ENCODE measurements at places on chromosomes 5 and 9.

GRCh38 chr9:80797101-80797829 lies 892.1 kb downstream of the TLE1 start:
- no peak for DNase-seq

- DNase-seq, result no peak
Measured at GRCh38 chr5:150557509-150557872, 49.6 kb downstream of the NDST1 start.

DNA sequence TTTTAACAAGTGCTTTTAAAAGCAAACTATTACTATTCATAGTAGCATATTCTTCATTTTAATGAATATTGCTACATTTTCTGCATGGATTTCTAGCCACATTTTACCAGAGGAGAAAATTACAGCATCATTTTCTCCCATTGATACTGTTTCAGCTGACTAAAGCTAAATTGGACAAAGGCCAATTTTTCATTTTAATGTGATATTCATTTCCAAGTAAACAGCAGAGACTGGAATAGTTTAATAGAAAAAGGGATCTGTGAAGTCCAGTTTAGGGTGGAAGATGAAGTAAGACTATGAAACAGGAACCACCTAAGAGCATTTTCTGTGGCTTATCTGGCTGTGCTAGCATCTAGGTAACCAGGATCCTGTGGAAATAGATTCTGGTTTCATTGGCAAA lies 128.1 kb downstream of the GIN1 start:
- DNase-seq, result no peak

GRCh38 chr5:79756076-79756475 lies 66.4 kb downstream of the CMYA5 start:
- DNase-seq, result no peak

DNA sequence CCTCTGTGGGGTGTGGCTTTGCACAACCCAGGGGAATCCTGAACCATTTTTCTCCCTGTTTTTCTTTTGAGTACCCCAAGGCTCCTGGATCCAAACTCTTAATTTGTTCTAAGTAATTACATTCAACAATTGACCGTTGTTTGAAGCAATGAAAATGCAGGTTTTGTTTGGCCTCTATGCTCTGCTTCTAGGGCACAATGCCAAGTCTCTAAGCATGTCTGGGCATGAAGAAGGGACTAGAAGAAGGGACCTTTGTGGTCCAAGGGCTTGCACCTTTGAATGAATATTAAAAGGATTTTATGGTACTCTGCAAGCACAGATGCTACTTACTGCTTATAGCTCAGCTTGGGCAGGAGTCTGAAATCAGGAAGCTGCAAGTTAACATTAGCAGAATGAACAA lies 6.6 kb upstream of the ENC1 start:
- peak; percentile 43 for DNase-seq

DNA sequence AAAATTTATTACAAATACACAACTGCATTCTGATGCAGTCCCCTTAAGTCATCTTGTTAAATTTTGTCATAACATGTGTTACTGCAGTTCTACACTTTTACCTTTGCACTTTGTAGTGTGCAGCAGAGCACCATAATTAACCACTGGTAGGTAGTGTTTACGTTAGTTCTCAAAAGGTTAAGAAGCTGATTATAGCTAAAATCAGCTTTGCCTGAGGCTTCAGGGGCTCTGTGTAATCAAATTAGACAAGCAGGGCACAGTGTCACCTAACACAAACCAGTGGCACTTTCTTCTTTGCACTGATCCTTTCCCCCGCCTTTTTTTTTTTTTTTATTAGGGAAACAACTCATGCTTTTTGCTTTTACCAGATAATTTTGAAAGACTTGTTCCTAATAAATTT lies 26.1 kb downstream of the POU5F2 start:
- DNase-seq, result no peak

DNA sequence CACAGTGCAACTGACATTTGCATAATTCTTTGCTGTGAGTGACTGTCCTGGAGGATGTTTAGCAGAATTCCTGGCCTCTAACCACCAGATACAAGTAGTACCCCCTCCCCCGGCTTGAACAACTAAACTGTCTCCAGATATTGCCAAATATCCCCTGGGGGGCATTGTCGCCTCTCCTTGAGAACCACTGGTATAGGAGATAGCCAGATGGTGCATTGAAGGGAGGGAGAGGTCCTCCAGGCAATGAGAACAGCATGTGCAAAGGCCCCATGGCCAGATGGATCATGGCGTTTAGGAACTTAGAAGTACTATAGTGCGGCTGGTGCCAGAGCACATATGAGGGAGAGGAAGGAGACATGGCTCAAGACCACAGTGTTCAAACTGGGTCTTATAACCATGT lies 18.9 kb upstream of the ORM1 start:
- no peak for DNase-seq

DNA sequence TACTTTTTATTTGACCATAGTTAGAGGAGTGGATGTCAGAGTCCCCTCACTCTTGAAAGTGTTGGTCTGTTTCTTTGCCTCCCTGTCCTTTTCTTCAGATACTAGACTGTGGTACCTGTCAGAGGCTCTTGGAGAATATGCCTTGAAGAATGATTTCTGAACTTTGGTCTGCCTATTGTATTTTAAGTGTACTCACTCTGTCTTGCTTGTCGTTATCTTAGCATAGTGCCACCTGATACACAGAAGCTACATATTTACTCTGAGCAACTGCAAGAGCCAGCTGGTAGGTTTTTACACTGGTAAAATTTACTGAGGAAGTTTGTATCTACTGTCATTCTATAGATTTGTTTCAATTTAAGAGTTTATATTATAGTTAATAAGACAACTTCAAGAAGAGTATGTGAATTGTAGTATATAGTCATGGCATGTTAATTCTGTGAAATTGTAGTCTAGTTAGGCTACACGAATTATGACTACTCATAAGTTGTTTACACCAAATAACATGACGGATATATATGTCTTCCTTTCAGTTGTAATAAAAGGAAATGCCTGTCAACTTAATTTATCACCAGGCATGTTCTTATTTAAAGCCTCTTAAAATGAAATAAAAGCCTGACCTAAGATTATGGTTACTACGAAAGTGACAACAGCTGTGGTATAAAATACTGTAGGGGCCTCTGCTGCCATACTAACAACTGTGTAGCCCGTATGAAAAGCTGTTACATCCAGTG lies 201.7 kb downstream of the KDM4C start:
- no peak for DNase-seq

- no peak for DNase-seq
Measured at GRCh38 chr5:148425808-148426207, 42.0 kb downstream of the FBXO38 start.

GRCh38 chr5:137091472-137091871 lies 407.7 kb downstream of the SPOCK1 start:
- DNase-seq, result peak; percentile 68

GRCh38 chr5:178564397-178564796 lies 25.8 kb downstream of the COL23A1 start:
- DNase-seq, result no peak

DNA sequence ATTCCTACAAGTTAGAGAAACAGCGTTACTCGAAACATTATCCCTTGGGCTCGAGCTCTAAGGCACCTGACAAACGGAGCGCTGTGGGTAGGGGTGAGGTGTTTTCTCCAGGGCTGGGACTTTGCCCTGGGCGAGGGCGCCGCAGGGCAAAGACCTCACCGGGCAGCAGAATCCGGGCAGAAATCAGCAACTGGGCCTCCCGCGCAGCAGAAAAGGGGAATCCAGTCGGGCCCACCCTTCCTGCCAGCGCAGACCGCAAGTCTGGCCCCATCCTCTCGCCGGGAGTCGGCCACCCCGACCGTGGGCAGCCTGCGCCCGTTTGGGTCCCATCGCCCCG lies 430 bp upstream of the MSH3 start:
- peak; percentile 25 for DNase-seq

- DNase-seq, result no peak
Measured at GRCh38 chr9:78261403-78262001, 25.6 kb downstream of the CEP78 start.

GRCh38 chr5:15885156-15885555 lies 294.4 kb downstream of the MARCHF11 start:
- no peak for DNase-seq

GRCh38 chr9:108662956-108663355 lies 192.8 kb downstream of the ACTL7B start:
- no peak for DNase-seq

DNA sequence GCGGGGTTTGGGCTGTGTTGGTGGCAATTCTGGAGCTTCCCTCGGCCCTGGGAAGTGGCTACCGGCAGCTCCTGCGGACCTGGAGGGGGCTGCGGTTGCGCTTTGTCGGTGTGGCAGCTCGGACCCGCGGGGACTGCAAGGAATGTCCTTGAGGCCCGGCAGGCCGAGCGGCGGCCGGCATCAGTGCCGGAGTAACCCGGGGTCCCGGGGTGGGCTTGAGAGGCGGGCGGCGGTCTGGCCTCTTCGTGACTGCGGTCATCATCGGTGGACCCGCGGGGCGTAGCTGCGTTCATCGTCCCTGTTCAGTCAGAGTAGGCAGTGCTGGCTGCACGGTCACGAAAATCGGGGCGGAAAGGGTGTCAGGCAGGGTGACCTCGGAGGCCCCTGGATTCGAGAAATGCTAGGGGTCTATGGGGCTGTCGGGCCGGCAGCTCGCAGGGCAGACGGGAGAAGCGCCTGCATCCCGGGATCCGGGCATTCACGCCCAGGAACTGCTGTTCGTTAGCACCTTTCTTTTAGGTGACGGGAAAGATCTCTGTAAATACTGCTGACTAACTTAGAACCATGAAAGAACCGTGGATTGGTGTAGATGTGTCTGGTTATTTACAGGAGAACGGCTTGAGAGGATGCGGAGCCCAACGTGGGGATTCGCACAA lies 474 bp downstream of the HMGCR start:
- DNase-seq, result no peak

DNA sequence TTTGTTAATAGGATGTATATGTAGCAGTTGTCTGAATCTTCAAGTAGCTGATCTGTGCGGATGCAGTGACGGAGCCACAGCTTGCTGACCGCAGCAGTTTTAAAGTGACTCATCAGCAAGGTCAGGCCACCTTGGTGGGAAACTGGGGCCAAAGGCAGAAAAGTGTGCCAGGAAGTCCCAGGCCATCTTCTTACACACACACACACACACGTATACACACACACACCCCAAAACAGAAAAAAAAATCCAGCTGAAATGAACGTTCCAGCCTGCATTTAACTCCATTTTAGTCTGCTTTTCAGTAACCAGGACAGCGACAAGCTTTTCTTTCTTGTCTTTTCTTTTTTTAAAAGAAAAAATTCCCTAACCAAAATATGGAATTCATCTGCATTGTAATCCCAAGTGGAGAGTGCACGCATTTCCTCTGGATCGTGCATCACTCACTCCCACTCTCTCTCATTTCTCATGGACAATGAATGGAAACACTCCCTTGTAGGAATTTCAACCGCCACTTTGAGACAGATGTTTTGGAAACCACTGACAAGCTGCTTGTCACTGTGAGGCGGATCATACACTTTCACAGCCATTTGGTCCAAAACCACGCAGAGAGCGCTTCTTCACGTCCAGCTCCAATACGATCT lies 103.9 kb downstream of the LHFPL2 start:
- no peak for DNase-seq

GRCh38 chr5:56837381-56837780 lies 22.0 kb downstream of the MAP3K1 start:
- no peak for DNase-seq

GRCh38 chr5:9140711-9141110 lies 405.2 kb downstream of the SEMA5A start:
- DNase-seq, result no peak

DNA sequence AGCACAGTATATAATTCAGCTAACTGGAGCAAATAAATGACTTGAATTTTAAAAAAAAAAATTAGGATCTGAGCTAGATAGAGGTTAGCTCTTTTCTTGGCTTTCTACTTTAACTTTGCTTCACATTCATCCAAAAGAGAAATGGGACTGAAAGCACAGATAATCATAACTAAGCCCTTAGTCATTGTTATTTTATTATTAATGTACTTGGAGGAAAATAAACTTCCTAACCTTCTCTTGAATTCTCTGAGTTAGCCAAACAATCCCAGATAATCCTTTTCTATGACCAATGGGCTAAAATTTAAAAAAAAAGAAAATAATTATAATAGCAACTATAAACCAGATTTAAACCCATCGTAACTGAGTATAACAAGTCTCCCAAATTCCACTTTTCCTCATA lies 57.6 kb upstream of the RASA1 start:
- DNase-seq, result no peak

DNA sequence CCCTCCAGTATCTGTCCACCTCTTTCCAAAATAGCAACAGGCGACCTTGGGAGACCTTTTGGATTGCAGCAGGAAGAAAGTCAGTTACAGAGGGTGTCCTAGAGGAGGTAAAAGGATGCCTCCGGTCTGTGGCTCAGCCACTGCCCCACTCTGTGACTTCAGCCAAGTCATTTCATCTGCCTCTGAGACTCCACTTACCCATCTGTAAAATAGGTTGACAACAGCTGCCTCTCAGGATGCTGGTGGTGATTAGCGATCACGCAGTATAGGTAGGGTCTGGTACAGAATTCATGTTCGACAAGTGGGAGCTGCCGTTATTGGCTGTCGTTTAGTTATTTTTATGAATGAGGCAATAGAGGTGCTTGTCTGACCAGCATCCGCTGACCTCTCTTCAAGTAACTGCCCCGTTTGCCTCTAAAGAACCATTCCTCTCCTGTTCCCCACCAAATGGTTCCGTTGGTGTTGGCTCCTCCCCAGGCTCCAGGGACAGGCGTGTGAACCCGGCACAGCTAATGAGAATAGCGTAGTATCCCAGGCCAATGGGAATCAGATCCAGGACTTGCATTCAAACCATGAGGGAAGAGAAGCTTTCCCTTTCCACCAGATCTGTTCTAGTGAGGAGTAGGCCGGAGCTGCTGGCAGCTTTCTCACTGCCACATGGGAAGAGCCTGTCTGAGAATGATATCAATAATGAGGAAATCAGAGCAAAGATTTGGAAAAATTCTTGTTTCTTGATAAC lies 64.1 kb downstream of the SMIM23 start:
- DNase-seq, result no peak

GRCh38 chr9:134699343-134699740 lies 57.7 kb downstream of the COL5A1 start:
- no peak for DNase-seq

DNA sequence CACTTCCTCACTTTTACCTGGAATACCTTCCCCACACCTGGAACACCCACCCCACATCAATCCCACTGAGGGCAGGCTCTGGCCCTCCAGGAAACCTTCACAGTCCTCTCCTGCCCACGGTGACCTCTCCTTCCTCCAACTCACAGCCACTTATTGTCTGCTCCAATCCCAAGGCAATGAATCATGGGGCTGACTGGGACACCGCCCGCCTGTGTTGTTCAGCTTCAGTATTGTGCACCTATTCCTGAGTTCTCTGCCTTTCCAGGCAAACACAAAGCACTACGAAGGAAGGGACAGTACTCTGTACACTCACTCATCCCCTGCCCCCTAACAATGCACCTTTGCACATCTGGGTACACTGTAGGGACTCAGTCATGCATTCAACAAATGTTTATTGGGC lies 7.3 kb downstream of the PCDH1 start:
- no peak for DNase-seq

DNA sequence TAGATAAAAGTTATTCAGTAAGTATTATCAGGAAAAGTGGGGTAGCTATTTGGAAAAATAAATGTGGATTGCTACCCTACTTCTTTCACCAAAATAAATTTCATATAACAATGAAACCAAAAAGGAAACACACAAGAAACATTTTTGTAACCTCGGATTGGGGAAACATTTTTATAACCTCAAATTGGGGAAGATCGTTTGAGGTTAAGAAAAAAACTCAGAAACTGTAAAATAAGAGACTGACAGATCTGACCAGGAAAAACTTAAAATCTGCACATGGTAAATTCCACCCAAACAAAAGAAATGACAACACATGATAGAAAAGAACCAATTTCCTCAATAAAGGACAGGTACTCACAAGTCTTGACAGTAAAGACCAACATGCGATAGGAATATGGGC lies 13.5 kb downstream of the EFCAB9 start:
- DNase-seq, result no peak

- no peak for DNase-seq
Measured at GRCh38 chr9:105176194-105176593, 68.3 kb upstream of the SLC44A1 start.

All from NCI-H187 (cell line).